RKO (cell line): ENCODE measurements at places on chromosomes 12 and 14.
A peak's percentile ranks its signal among the peaks of the same experiment; 100 is the strongest.

GRCh38 chr14:59236195-59236594, 47.7 kb downstream of the DAAM1 start:
- DNase-seq = no peak

GRCh38 chr14:36647824-36648753, 13.6 kb upstream of the PAX9 start:
- DNase-seq = no peak

DNA sequence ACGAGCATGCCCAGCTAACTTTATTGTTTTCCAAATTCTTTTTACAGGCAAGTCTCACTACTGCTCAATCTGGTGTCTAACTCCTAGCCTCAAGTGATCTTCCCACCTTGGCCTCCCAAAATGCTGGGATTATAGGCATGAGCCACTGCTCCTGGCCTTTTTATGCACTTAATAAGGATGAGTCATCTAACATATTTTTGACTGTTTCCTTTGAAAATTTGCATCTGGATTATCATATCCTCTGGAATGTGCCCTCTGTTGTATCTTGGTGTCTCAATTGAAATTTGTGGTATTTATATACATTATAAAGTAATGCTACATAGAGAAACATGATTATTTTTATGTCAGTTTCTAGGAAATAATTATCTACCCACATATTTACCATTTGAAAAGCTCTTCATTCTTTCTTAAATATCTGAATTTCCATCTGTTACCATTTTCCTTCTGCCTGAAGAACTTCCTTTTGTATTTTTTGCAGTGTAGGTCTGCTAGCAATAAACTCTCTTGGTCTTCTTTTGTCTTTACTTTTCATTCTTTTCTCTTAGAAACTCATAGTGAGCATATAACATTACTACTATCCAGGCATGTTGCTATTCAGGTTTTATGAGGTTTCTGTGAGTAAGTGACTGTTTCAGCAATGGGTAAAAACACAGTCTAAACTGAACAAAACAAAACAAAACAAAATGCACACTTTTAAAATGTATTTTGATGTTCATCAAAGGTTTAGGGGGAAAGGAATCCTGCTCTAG, 52.8 kb upstream of the CNOT2 start:
- DNase-seq = peak; percentile 33

- peak; percentile 96 for DNase-seq
Observed at GRCh38 chr14:63642229-63642611, 549 bp upstream of the WDR89 start.

- no peak for DNase-seq
Observed at GRCh38 chr12:46686267-46686942, 139.4 kb downstream of the SLC38A4 start.

- DNase-seq = no peak
Observed at GRCh38 chr14:53696217-53696965, 260.2 kb downstream of the BMP4 start.

DNA sequence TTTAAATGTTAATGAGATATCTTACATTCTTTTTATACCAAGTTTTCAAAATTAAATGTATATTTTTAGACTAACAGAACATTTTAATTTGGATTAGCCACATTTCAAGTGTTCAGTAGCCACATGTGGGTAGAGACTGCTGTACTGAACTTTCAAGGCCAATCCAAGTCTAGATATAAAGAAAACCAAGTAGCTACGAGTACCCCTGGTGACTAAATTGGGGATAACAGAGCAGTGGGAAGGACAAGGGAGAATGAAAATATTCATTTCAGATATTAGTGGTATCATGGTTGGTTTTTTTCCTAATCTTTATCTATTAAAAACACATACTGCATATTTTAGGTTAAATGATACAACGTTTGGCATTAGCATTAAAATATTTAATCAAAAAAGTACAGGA, 69.4 kb upstream of the RHOJ start:
- DNase-seq = peak; percentile 56

DNA sequence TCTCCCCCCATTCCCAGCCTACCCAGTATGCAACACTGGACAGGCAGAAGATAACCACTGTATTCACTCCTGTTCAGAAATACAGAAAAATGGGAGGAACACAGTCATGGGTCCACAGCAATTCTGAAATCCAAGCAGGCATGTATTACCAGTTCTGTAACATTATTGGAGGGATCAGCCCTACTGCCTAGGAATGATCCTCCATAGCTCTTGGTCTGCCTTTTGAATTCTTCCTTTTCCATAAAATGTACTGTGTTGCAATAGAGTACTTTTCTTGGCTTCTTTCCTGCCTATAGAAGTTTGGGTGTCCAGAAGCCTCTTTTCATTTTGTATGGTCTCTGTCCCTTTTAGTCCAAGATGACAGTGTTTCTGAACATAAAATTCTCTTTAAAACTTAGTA, 46.5 kb downstream of the SPATS2 start:
- no peak for DNase-seq

GRCh38 chr12:129102233-129102632, 249.0 kb downstream of the GLT1D1 start:
- DNase-seq = no peak

DNA sequence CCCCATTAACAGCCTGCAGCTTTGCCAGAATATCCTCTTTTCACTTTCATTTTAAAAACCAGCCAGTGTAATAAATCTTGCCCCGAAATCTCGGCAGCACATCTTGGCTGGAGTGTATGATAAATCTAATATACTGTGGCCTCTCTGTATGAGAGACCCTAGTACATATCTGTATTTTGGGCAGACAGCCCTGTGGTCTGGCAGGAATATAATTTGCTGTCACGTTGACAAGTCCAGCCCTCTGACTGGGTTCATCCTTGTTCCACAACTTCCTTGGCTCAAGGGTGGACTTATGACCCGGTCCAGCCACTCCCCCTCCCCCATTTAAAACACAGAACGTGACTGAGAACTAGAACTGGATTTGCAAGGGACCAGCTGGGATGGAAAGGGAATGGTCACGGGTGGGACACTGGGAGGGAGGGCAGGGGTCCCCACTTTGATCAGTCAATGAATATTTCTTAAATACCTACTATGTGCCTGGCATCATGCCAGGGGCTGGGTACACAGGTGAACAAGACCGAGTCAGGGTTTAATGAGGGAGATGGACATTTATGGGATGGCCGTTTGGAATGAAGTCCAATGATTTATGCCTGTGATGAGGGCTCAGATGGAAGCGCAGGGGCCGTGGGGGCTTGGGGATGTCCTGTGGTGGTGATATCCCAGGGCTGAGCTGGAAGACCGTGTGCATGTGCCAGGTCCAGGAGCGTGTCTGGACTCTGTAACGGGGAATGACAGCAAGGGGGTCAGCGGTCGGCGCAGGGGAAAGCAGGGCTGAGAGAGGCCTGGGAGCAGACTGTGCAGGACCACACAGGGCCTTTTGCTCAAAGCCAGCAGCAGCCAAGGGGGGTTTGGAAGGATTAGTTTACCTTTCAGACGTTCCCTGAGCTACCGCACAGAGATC, 190.5 kb downstream of the PHETA1 start:
- DNase-seq = no peak

- DNase-seq = no peak
Observed at GRCh38 chr12:1579651-1580435, 14.5 kb downstream of the FBXL14 start.

DNA sequence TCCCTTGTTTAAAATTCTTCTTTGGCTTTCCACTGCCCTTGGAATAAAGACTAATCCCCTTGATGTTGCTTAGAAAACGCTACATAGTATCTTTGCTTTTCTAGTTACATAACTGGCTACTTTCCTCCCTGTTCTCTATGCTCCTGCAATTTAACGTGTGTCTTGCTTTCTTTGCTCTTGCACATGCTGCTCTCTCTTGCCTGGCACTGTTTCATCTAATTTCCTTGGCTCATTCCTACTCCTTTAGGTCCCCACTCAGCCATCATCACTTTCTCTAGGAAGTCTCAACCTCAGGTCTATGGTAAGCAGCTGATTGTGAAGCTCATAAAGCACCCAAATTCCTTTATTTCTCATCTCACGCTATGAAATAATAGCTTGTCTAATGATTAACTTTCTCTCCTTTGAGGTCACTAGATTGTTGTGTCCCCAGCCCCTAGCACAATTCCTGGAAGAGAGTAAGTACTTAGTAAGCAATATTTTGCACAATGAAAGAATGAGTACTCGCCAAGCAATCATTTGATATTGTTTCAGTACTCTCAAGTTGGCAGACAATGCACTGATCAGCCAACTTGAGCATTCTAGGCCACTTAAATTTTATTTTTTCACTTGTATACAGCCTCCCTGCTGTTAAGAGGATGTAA, 3.3 kb downstream of the ALDH6A1 start:
- no peak for DNase-seq

GRCh38 chr12:121773011-121773777, 20.3 kb downstream of the RHOF start:
- DNase-seq = peak; percentile 63

- DNase-seq = no peak
Observed at GRCh38 chr12:91182636-91183455, at the start of gene DCN. TSS of gene DCN (minus strand) at chr12:91182817. CDS start at chr12:91178552, 4,265 bp downstream.

GRCh38 chr12:5581019-5581418, 149.1 kb downstream of the NTF3 start:
- DNase-seq = no peak
